ENCODE measurements at places on chromosomes 16 and 17.

- no peak for DNase-seq
Observed at GRCh38 chr17:7215136-7215638, 4.4 kb downstream of the DLG4 start.

GRCh38 chr17:68328676-68329075 lies 37.4 kb downstream of the ARSG start:
- no peak for DNase-seq

DNA sequence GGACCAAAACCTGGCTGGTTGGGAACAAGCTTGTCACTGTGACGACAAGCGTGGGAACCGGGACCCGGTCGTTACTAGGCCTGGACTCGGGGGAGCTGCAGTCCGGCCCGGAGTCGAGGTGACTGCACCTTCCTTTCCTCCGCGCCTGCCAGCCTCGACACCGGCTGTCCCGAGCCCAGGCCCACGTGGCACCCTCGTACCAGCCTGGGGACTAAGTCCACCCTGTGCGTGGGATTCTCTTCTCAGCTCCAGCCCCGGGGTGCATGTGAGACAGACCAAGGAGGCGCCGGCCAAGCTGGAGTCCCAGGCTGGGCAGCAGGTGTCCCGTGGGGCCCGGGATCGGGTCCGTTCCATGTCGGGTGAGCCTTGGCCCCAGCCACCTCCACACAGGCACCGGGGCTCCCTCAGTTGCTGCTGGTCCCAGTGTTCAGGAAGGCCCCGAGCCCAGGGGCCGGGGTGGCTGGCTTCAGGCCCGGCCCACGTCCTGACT lies 31.6 kb downstream of the TSC2 start:
- no peak for DNase-seq

DNA sequence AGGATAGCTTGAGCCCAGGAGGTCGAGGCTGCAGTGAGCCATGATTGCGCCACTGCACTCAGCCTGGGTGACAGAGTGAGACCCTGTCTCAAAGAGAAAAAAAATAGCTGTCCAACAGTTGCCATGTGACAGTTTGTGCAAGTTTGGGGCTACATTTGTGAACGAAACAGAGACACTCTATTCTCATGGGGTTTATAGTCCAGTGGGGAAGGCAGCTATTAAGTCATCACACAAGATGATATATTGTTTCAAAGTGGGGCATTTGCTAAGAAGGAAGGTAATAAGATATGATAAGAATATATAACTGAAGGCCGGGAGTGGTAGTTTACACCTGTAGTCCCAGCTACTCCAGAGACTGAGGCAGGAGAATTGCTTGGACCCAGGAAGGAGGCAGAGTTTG lies 73.3 kb downstream of the RBBP6 start:
- DNase-seq: no peak

DNA sequence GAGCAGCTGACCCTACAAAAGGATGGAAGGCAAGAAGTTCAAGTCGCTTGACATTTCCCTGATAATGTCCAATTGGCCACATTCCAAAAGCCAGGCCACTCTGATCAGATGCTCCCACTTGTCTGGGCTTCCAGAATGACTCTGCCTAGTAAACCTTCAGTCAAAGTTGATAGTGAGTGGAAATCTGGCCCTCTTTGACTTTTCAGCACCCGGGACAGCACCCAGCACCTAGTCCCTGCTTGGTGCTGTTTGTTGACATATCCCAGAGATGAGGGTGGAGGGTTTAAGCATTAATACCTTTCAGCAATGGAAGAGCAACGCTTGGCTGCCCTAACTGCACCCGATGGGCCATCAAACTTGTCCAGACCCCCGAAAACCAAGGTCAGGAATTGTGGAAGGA lies 131.3 kb downstream of the AIPL1 start:
- DNase-seq: peak; percentile 28

Measured in fibroblast of skin of right biceps (primary cell).